ENCODE measurements at places on chromosomes 12 and 14.

DNA sequence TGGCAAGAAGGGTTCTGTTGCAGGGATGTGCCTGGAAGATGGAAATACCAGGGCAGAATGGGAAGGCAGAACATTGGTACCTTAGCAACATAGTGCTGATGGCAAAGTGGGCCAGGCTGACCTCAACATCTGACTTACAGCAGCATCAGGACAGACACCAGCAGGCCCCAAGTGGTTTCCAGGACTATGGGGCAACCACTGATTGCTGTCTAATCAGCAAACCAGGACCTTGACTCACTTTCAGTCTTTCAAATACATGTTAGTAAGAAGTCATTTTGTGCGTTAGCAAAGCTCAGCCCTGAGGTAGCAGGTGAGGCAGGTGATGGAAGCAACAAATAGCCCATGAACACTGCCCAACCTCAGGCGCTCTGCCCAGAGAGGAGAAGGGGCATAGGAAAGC lies 4.7 kb upstream of the SPTSSA start:
- DNase-seq: no peak

DNA sequence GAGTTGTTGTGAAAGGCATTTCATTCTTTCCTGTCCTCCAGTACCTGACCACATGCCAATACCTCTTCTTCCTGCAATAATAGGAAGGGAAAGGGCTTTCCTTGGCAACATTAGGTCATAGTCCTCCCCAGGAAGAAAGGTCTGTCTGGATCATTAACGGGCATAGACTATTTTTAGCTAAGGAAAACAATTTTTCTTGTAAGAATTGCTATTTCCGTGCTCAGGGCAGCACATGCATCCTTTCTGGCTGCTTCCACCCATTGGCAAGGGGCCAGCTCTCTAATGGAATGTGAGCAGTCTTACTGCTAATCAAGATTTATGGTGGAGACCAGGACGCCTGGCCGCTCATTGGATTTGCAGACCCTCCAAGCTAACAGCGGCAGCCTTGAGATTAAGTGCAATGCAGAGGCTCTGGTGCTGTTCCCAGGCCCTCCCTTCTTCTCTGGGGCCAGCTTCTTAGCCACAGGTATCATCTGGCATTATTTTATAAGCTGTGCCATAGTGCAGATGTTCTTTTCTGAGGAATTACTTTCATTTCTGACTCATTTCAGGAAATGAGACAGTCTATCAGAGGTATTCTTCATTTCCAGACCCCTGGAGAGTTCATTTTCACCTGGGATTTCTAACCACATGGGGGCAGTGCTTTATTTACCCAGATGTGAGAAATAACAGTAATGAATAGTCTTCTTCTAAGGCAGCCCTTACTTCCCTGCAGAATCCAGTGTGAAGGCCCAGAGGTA lies 52.9 kb downstream of the ANO6 start:
- no peak for DNase-seq

DNA sequence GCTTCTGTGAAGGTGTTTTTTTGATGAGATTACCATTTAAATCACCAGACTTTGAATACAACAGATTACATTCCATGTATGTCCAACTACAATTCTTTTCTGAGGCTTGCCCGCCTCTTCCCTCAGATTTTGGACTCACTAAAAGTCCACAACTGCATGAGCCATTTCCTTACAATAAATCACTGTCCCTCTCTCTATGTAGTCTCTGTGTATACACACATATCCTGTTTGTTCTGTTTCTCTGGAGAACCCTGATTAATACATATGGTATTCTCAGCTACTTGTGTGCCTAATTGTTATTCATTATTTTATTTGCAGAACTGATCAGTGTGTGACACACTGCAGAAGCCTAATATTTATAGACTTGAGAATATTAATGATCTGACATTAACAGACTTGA lies 2.4 kb upstream of the MIPOL1 start:
- DNase-seq: no peak

GRCh38 chr12:104622928-104623327 lies 166.2 kb downstream of the CHST11 start:
- DNase-seq: no peak

GRCh38 chr14:52032204-52032801 lies 36.6 kb downstream of the NID2 start:
- DNase-seq: no peak

DNA sequence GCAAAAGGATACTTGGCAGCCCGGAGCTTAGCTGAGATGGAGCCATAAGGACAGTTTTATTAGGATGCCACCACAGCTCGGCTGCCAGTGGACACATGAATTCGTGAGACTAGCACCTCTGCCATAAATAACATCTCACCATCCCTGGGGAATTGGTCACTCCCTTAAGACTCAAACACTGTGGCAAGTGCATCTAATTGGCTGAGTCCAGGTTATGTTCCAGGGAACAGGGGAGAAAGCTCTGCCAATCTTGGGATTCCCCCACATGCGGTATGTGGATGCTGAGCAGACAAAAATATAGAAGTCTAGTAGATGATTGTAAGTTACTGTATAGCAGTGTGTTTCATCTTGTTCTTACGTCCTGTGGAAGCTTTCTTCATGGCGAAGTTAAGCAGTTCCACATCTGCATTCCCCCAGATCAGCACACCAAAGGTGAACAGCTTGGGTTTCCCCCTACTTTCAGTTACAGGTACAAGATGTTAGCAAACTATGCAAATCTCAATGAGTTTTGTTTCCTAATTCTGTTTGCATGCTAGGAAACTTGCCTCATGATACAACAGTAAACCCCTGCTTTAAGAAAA lies 131.1 kb downstream of the ETV6 start:
- no peak for DNase-seq

DNA sequence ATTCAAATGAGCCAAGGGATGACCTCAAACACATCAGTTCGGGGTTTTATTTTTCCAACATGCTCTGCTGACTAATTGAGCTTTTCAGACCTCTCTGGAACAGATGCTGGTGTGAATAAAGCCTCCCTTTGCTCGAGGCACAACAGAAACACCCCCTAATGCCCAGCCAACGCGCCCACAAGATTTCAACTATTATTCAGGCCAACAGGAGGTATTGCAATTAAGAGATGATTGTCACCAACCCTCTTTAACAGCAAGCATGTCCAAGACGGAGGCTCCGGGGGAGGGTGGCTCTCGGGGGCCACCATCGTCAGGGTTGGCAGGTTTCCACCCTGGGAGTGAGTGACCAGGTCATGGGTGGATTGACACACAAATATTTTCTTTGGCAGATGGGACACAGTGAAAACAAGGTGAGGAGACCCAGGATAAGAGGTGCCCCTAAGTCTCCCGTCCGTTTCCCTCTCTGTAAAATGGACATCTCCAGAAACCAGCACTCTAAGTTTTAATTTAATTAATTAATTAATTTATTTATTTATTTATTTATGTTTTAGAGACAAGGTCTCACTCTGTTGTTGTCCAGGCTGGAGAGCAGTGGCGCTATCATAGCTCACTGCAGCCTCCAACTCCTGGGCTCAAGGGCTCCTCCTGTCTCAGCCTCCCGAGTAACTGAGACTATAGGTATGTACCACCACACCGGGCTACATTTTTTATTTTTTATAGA lies 56.1 kb downstream of the MAP1LC3B2 start:
- DNase-seq: no peak

GRCh38 chr14:32010604-32011125 lies 66.4 kb upstream of the ARHGAP5 start:
- no peak for DNase-seq

DNA sequence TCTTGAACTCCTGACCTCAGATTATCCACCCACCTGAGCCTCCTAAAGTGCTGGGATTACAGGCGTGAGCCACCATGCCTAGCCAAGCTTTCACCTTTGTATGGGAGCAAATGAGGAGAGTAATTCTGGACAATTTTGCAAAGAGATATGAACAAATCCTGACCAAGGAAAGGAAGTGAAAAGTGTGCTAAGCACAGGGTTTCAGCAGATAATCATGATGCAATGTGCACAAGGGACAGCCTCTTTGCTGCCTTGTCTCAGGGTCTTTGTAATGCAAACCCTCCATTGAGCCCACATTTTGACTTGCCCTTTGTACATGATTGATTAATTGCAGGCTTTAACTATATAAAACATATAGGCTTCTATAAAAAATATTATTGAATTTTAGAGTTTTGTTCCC lies 9.2 kb upstream of the PYGL start:
- no peak for DNase-seq

DNA sequence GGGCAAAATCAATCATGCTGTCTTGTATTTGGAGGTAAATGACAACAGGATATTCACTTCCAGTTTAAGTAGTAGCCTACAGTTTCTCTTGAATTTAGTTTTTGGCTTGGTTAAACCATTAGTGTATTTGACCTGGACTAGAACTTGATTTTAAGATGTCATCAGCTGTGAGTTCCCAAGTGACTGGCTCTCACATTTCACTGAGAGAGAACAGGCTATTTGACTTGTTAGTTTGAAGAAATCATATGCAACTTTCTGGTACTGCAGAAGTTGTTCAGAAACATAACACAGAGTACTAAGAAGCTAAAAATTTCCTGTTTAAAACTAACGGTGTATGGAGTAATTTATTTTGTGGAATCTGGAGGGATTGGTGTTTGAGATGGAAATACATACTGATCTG lies 22.3 kb downstream of the MNAT1 start:
- no peak for DNase-seq

GRCh38 chr14:78593949-78594348 lies 423.8 kb downstream of the NRXN3 start:
- DNase-seq: no peak

DNA sequence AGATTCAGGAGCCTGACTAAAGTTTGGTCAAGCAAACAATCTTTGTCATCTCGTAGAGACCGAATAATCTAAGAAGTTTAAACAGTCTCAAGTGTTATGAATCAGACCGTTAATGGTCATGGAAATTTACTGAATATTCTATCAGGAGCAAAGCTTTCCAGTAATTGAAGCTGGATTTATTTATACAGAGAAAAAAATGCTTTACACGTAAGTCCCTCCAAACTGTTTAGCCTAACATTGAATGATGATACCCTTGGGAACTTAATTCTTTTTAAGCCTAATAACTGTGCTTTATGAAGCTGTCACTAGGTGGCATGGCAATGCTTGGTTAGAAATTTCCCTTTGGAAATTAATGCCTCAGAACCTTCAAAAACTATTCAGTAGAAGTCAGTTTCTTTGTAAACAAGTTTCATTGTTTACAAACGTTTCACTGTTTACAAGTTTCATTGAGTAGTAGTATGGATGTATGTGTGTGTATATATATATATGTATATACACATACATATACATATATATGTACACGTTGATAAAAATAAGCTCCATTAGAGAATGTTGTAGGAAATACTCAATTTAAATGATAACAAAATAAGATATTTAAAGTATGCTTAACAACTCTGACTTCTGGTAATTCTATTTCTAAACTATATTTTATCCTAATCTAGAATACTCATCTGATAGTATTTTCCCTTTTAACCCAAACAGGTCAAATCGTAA lies 32.1 kb downstream of the DEPDC4 start:
- DNase-seq: no peak

DNA sequence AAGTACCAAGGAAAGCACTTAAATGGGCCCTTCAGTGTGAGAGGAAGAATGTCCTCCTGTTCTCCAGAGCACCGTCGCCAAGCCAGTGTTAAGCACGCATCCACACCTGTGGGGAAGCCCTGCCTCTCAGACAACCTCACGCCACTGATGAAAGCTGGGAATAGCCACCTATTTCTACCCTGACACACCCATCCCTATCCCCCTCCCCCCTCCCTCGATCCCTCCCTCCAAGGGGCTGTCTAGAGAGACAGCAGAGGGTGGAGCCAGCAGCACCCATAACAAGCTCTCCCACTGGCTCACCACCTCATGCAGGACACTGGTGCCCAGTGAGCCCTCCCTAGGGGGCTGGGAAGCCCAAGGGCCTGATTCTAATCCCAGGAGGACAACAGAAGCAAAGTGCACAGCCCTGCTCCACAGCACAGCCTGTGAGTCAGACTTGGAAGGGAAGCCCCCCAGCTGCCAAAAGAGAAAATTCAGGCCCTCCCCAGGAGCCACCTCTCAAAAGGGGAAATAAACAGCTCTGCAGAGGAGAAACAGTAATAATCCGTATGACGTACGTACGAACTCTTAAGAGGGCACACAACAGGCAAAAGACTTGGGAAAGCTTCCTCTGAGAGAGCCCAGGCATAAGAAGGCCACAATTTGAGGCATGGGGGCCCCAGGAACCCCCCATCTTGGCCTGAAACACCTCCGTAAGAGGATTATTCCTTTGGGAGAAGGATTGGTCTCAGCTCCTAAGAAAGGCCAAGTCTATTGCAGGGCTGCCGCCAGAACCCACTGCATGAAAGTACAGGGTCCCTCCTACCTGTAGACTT lies 7.8 kb downstream of the PITPNM2 start:
- no peak for DNase-seq

DNA sequence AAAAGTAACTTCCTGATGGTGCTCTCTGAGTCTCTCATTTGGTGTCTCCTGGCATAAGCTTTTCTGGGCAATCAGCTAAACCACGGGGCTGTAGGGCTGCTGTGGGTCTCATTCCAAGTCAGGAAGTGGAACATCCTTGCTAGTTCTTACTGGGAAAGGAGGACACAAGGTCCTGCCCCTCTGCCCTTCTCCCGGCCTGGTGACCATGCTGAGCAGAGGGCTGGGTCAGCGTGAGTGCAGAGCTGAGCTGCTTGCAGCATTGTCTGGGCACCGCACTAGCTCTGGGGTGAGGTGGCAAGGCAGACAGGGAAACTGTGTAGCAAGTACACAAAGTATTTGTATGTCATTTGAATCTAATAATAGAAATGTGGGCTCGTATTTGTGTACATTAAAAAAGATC lies 45.0 kb upstream of the ASPG start:
- DNase-seq: no peak

GRCh38 chr14:20690848-20691640 lies 2.5 kb downstream of the ANG start:
- DNase-seq: no peak

- DNase-seq: no peak
These were observed 2.1 kb upstream of the PLEK2 start for GRCh38 chr14:67413806-67414769.

- no peak for DNase-seq
These were observed 22.2 kb downstream of the HSD17B6 start for GRCh38 chr12:56785141-56785865.

DNA sequence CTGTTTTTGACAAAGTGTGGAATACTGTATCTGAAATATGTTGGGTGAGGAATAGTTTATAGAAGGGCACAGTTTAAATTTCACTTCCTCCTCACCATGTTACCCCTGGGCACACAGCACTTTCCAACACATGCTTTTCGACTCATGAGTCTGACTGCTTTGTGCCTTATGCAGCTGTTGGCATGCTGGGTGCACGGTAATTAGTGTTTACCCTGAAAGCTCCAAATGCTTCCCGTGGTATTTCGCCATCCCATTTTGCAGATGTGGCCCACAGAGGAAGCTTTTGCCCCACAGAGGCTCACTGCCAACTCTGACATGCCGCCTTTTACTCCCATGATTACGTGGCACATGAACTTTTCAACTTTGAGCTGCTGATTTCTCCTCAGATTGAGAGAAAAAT lies 168.6 kb downstream of the PRKCH start:
- no peak for DNase-seq
